ENCODE measurements at places on chromosomes 11 and 22.
A peak's percentile ranks its signal among the peaks of the same experiment; 100 is the strongest.

GRCh38 chr11:67780056-67780455 lies 105.6 kb upstream of the ALDH3B2 start:
- DNase-seq, result no peak

GRCh38 chr11:134558916-134559601 lies 147.0 kb upstream of the B3GAT1 start:
- no peak for DNase-seq

DNA sequence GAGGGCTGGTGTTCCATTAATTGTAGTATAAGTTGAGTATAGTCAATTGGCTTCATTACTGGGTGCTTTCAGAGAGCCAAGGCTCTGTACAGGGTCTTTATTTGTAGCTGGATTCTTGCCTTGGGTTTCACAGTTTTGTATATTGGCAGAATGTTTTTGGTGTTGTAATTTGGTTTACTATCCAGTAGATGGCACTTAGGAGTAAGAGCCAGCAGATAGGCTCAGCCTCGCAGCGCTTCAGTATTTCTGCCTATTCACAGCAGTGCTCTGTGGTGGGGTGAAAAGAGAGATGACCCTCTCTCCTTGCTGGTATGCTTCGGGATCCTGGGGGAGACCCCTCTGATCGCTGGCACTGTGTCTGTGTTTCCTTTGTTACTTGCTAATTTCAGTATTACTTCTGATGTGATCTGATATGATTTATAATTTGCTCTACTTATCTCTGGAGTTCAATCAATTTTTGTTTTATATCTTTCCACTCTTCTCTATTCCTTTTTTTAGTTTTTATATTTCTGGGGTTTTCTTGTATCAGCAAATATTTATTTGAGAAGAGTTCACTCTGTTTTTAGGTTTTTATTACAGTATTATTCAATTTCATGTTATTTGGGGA lies 52.2 kb downstream of the ANO5 start:
- DNase-seq, result peak; percentile 53

DNA sequence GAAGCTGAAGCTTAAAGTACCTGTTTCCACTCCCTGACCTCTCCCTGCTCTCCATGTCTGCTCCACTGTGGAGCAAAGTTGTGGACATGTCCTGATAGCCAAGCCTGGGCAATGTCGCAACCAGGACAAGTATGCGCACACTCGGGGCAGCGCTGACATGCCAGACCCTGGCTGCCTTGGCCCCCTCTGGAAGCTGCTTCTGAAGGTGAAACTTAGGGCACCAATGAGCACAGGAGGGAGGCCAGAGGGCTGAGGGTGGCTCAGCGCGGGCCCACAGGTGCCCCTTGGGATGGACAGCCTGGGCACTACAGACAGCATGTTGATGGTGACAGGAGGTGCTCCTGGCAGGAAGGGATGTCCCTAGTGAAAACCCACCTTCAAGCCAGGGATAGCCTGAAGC lies 90.2 kb downstream of the CCDC73 start:
- DNase-seq, result no peak

DNA sequence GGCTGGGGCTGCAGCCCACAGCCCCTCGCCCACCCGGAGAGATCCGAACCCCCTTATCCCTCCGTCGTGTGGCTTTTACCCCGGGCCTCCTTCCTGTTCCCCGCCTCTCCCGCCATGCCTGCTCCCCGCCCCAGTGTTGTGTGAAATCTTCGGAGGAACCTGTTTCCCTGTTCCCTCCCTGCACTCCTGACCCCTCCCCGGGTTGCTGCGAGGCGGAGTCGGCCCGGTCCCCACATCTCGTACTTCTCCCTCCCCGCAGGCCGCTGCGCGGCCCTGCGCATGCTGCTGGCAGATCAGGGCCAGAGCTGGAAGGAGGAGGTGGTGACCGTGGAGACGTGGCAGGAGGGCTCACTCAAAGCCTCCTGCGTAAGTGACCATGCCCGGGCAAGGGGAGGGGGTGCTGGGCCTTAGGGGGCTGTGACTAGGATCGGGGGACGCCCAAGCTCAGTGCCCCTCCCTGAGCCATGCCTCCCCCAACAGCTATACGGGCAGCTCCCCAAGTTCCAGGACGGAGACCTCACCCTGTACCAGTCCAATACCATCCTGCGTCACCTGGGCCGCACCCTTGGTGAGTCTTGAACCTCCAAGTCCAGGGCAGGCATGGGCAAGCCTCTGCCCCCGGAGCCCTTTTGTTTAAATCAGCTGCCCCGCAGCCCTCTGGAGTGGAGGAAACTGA lies 731 bp downstream of the GSTP1 start:
- peak; percentile 27 for DNase-seq

GRCh38 chr22:17831501-17832251 lies 57.4 kb upstream of the BID start:
- DNase-seq, result no peak

GRCh38 chr11:70952191-70952590 lies 300.2 kb downstream of the SHANK2 start:
- no peak for DNase-seq

DNA sequence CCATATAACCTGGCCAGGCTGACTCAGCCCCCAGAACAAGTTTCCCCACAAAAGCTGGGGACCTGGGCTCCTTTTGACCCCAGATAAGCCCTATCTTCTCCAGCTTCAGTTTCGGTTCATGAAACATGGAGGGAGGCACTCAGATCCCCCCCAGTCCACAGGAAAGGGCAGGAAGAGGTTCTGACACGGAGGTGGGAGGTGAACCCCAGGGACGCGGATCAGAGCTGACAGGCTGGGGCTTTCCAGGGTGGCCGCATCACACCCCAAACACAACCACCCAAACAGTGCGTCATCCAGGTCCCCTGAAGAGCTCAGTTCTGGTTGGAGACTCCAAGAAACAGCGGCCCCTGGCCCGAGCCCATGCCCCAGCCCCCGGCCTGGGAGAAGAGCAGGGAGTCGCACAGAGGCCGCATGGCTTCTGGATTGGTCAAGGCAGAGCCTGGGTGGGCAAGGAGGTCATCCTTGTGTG lies 44.3 kb upstream of the A4GALT start:
- no peak for DNase-seq

- DNase-seq, result no peak
Measured at GRCh38 chr11:6642957-6643356, 12.7 kb downstream of the DCHS1 start.

DNA sequence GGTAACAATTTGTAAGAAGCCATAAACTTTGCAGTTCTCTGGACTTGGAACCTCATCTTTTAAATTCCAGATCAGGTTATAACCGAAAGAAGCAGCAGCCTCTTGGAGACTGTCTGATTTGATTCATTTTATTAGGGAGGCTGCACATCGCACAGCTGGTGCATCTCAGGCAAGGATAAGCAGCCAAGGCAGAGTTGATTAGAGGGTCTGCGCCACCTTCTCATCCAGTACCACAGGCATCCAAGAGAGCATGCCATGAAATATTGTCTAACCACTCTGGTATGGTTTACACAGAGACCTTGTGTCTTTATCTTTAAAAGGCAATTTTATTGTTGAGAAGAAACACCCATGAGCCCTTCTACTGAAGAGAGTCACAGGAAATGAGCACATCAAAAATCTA lies 16.2 kb upstream of the CWF19L2 start:
- DNase-seq, result no peak

GRCh38 chr11:131533149-131533548 lies 162.7 kb downstream of the NTM start:
- no peak for DNase-seq

GRCh38 chr11:68813773-68814172 lies 27.9 kb downstream of the CPT1A start:
- DNase-seq, result no peak

DNA sequence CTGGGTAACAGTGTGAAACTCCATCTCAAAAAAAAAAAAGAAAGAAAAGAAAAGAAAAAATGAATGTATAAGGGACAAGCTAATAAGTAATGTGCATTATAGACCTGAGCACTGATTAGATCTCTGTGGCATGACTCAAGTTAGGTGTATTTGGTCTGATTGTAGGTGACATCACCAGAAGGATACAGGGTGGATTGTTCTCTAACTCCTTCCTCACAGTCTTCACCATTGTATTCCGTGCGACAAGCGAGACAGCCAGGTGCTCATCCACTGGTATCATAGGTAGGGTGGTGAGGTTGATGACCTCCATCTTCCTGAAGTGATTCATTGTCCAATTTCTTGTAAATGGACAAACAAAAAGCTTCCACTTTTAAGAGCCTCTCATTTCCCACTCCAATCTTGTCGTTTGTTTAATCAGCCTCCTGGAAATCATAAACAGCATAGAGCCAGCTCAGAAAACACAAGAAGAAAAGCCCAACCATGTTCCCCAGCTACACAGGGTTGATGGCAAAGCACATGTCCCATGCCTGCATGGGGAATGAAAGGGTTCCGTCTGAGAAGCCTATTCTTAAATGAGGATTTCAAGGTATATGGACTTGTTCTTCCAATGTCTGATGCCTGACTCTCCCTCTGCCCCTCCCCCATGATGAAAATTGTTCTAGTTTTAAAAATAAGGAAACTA lies 6.2 kb downstream of the FAM227A start:
- DNase-seq, result no peak

GRCh38 chr11:88231894-88232482 lies 56.7 kb upstream of the RAB38 start:
- DNase-seq, result no peak

DNA sequence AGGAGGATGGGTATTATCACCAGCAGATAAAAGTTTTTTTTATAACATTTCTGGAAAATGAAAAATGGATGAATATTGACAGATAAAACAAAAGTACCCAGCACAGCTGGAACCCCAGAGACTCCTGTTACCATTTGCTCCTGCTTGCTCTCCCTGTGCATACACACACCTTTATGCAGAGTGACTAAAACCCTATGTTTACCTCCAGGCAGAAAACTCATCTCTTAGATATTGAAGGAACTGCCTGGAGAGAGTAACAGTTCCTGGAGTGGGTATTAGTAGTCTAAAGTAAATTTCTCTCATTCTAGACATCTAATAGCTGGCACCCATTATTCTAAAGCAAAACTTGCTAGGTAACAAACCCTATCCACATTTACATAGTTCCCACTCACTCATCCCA lies 38.0 kb downstream of the CYP2R1 start:
- no peak for DNase-seq

GRCh38 chr22:50186761-50187523 lies 1.2 kb downstream of the TRABD start:
- no peak for DNase-seq

- DNase-seq, result no peak
Measured at GRCh38 chr11:10872097-10872496, 14.2 kb upstream of the ZBED5 start.
